Stimulated activated CD8-positive, alpha-beta memory T cell treated with anti-CD3 and anti-CD28 coated beads, Interleukin-4, amount 100 ng/mL, for 48 hours (primary cell): ENCODE measurements at places on chromosomes 11 and 22.

DNA sequence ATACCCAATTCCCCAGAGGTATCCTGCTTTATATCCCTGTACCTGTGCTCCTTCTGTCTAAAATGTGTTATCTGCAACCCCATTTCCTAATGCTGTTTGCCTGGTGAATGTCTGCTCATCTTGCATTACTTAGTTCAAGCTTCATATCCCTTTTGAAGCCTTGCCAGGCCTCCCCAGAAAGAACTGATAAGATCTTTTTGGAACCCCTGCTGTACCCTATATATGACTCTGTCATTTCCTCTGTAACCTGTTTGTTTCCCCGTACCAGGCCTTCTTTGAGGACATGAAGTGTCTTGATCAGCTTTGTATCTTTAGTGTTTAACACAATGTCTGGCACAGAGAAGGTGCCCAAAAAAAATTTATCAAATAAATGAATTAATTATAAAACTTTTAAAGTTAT, 77.6 kb downstream of the LIF start:
- DNase-seq, result no peak

GRCh38 chr11:30762188-30762587, 176.0 kb upstream of the MPPED2 start:
- no peak for DNase-seq

DNA sequence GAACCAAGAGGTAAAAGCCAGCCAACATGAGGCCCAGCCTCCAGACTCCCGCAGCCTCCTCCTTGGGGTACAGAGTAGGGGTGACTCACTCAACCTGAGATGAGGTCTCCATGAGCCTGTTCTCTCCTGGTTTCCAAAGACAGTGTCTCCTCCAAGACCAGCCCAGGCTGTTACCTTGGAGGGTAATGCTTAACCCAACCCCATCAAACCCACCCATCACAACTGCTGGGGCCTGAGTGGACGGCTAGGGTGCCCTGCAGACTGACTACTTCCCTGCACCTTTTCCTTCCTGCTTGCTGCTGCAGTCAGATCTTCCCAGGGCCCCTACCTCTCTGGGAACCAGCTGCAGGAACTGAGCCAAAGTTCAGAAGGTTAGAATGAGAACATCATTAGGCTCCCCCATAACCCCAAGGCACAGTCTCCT, 5.1 kb upstream of the NOL12 start:
- no peak for DNase-seq

- no peak for DNase-seq
These were observed 5.8 kb downstream of the OMP start for GRCh38 chr11:77108436-77108835.

DNA sequence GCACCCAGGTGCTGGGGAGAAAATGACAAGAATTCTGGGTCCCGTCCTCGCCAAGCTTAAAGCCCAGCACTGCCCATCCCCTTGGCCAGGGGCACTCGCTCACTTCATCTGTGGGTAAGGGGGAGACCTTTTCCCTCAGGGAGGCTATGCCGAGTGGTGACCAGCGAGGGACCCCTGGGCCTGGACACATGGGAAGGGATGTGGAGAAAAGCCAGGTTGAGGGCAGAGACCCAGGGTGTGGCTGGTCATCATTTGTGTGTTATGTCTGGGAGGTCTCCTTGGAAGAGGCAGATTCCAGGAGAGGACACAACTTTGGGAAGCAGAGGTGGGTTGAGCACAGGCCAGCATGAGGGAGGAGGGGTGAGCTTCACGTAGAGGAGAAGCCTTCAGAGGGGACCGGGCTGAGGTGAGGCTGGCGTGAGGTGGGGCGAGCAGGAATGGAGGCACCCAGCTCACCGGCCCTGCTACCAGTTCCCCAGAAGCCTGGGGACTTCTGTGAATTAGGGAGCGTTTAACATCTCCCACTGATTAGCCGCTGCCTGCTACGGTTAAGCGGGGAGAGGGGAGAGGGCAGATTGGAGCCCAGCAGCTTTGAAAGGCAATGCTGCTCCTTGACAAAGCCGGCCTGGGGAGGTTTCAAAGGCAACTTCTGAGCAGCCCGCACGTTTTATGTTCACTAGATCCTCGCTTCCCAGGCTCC, 25.8 kb upstream of the NECTIN1 start:
- no peak for DNase-seq

DNA sequence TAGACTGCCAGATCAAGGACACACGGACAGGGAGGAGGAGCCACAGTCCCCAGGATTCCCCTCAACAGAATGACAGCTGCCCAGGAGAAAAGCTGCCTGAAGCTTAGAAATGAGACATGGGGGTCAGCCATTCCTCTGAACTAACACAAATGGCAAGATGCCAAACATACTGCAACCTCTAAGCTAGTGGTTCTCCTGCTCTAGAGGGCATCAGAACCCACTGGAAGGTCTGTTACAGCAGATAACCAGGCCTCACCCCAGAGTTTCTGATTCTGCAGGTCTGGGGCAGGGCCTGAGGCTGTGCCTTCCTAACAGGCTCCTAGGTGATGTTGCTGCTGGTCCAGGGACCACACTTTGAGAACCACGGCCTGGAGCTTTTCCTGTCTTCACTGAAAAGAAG, 28.6 kb upstream of the BID start:
- no peak for DNase-seq

GRCh38 chr11:102577182-102577581, 46.6 kb upstream of the MMP7 start:
- DNase-seq, result no peak

- no peak for DNase-seq
These were observed 16.9 kb downstream of the ELFN2 start for GRCh38 chr22:37410174-37411055.

DNA sequence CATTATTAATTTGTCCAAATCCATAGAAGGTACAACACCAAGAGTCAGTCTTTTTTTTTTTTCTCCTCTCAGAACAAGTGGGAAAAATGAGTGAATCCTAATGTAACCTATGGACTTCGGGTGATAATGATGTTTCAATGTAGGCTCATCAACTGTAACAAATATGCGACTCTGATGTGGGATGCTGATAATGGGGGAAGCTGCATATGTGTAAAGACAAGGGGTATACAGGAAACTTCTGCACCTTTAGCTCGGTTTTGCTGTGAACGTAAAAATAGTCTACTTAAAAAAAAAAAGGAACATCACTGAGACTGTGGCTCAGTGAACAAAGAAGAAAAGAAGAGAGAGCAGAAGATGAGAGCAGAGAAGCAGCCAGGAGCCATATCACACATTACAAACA, 78.3 kb upstream of the ARHGAP32 start:
- no peak for DNase-seq

GRCh38 chr11:118295815-118296454, 8.6 kb upstream of the CD3E start:
- DNase-seq, result no peak
